Liver (tissue), 10 donors: ENCODE measurements at places on chromosomes 13 and 19.

DNA sequence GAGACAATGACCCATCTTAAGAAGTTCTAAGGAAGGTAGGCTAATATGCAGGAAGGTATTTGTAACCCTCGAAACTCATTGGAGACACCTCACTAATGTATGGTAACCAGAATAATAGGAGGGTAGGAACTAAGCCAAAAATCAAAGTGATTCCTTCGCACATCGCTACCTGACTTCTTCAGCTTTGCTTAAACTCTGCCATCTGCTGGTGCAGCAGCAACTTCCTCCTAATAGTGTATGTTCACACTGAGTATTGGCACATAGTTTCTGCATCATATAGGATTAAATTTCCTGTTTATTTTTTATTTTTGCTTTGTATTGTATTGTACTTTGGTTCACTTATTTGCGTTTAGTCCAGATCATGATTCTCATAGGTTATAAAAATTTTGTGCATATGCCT lies 676.2 kb downstream of the GPC5 start:
- H3K27ac ChIP-seq, result no peak overlapping the region
- no peak overlapping the region for H3K4me3 ChIP-seq
- DNase-seq, result no peak
- H3K4me1 ChIP-seq, result no peaks in the 10 kb centered on the region
- H3K36me3 ChIP-seq, result no peaks in the 10 kb centered on the region
- H3K27me3 ChIP-seq, result no peaks in the 10 kb centered on the region

DNA sequence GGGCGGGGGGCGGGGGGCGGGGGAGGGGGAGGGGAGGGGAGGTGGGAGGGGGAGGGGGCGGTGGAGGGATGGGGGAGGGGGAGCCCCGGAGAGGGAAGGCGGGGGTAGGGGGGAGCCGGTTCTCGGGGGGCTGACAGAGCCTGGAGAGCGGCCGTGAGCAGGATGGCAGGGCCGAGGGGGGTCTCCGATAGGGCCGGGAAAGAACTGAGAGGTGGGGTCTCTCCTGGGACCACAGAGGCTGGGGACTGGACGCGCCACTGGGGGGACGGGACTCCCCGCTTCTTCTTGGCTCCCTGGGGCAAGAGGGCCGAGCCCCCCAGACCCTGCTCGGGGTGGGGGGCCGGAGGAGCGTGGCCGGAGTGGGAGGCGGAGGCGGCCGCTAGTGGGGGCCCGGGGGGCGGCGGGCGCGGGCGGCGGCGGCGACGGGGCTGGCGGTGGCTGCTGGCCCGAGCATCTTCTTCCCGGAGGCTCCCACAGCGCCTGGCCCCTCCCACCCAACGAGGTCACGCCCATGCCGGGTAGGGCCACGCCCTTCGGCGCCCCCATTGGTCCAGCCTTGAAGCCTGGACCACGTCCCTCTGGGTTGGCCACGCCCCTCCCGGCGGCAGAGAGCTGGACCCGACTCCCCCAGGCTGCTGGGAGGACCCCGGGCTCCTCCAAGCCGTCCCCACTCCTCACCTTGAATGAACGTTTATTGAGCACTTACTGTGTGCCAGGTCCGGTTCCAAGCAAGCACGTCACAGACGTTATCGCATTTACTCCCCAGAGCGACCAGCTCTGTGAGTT lies at the start of gene NOVA2:
NOVA2 (minus strand) TSS at position 313 of the 786 bp plus-strand sequence. CDS start 514 bp downstream, outside the sequence.
- H3K27ac ChIP-seq, result no peak within 1 kb of the TSS
- H3K36me3 ChIP-seq, result no peaks in the 10 kb centered on the region
- H3K4me1 ChIP-seq, result no peaks in the 10 kb centered on the region

GRCh38 chr13:77548095-77548494 lies 12.6 kb downstream of the SCEL start:
- H3K4me1 ChIP-seq, result no peaks in the 10 kb centered on the region
- H3K4me3 ChIP-seq, result no peak overlapping the region
- DNase-seq, result no peak
- no peak overlapping the region for H3K27ac ChIP-seq
- H3K27me3 ChIP-seq, result no peaks in the 10 kb centered on the region

- no peaks in the 10 kb centered on the region for H3K36me3 ChIP-seq
- no peaks in the 10 kb centered on the region for H3K27me3 ChIP-seq
- no peak overlapping the region for H3K4me3 ChIP-seq
- H3K27ac ChIP-seq, result no peak overlapping the region
- no peaks in the 10 kb centered on the region for H3K4me1 ChIP-seq
Observed at GRCh38 chr13:42078128-42078808, 29.8 kb downstream of the DGKH start.

DNA sequence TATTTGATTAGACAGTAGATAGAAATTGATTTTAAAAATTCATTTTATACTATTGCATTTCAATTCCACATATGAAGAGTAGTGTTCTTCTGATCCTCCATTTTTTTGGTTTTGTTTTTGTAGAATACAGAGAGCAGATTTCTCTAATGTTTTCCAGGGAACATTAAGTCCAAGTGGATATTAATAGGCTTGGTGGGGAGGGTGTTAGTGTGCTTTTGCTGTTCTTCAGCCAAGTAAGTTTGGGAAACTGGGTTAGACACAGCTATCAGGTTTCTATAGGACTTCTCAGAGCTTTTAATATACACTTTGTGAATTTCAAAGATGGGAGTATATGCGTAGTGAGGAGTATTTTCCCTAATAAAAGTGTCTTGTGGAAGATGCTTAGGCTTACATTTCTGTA lies 21.8 kb downstream of the NAA16 start:
- no peak overlapping the region for H3K27ac ChIP-seq
- H3K27me3 ChIP-seq, result no peaks in the 10 kb centered on the region
- H3K36me3 ChIP-seq, result peaks cover 5% of the 10 kb centered on the region
- no peak overlapping the region for H3K4me3 ChIP-seq
- no peak for DNase-seq

GRCh38 chr13:99331881-99332293 lies 24.7 kb upstream of the GPR183 start:
- no peak for DNase-seq
- H3K27ac ChIP-seq, result no peak overlapping the region
- no peak overlapping the region for H3K4me3 ChIP-seq
- no peaks in the 10 kb centered on the region for H3K27me3 ChIP-seq
- H3K4me1 ChIP-seq, result no peaks in the 10 kb centered on the region
- peaks cover 6% of the 10 kb centered on the region for H3K36me3 ChIP-seq

- no peaks in the 10 kb centered on the region for H3K4me1 ChIP-seq
- no peak overlapping the region for H3K4me3 ChIP-seq
- H3K27ac ChIP-seq, result no peak overlapping the region
- no peaks in the 10 kb centered on the region for H3K36me3 ChIP-seq
Observed at GRCh38 chr13:73732350-73732749, 401.9 kb downstream of the KLF12 start.
